ENCODE measurements at places on chromosomes 4 and X. TPM values are rescaled to one million over a fixed set of nuclear protein-coding genes. Genes with fewer than 3 reads are reported as not detected.

- no peaks in the 10 kb centered on the region for H3K4me1 ChIP-seq
- no peak overlapping the region for H3K4me3 ChIP-seq
- no peak for DNase-seq
- H3K27me3 ChIP-seq = no peaks in the 10 kb centered on the region
- no peaks in the 10 kb centered on the region for H3K36me3 ChIP-seq
These were observed 107.6 kb upstream of the BMP3 start for GRCh38 chr4:80922941-80923340.

PHKA1 gene
- total RNA-seq = 3.9 TPM

- DNase-seq = no peak
- H3K4me1 ChIP-seq = no peaks in the 10 kb centered on the region
- H3K4me3 ChIP-seq = no peak overlapping the region
- no peaks in the 10 kb centered on the region for H3K36me3 ChIP-seq
- no peak overlapping the region for H3K27ac ChIP-seq
These were observed 3.5 kb downstream of the PCSK1N start for GRCh38 chrX:48831909-48832291.

HTR2C gene
- total RNA-seq = not detected

DNA sequence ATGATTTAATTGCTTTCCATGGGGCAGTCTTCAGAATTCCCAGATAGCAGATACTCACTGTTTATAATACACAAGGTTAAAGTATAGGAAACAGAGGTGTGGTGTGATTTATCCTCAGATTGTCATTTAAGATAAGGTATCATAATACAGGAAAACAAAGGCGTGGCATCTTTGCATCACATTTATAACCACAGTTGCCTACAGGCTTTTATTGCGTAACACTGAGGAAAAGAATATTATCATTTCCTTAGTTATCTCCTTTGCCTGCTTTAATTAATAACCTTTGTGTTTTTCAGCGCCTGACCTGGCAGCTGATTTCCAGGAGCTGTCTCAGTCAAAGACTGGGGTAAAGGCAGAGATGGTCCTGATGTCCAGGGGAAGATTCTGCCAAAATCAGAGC, 68.8 kb downstream of the SSX7 start:
- H3K36me3 ChIP-seq = no peaks in the 10 kb centered on the region
- no peak overlapping the region for H3K4me3 ChIP-seq
- H3K4me1 ChIP-seq = no peaks in the 10 kb centered on the region

CXorf49 gene
- not detected for total RNA-seq

GRCh38 chr4:141860974-141861373, 224.6 kb downstream of the IL15 start:
- H3K4me1 ChIP-seq = no peaks in the 10 kb centered on the region
- no peaks in the 10 kb centered on the region for H3K27me3 ChIP-seq
- no peak for DNase-seq
- no peaks in the 10 kb centered on the region for H3K36me3 ChIP-seq
- H3K27ac ChIP-seq = no peak overlapping the region
- H3K4me3 ChIP-seq = no peak overlapping the region

DNA sequence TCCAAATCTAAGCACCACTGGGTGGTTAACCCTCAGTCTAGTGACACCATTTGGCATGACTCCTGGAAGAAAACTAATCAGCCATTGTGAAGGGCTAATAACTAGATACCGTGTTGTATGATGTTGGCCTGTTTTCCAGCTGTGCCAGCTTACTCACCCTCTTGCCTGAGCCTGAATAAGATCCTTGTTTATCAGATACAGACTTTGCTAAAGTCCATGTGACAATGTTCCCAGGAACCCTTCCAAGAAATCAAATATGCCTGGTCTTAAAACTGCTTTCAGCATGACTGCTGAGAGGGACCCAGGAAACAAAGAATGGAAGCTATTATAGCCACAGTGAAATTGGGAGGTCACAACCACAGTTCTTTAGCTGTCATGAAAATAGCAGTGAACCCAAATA, 640.8 kb upstream of the INTU start:
- no peaks in the 10 kb centered on the region for H3K4me1 ChIP-seq
- no peaks in the 10 kb centered on the region for H3K27me3 ChIP-seq
- H3K36me3 ChIP-seq = no peaks in the 10 kb centered on the region

GRCh38 chrX:73765776-73766430, 202.9 kb downstream of the CHIC1 start:
- no peak overlapping the region for H3K4me3 ChIP-seq
- no peaks in the 10 kb centered on the region for H3K36me3 ChIP-seq
- no peaks in the 10 kb centered on the region for H3K4me1 ChIP-seq
- H3K27ac ChIP-seq = no peak overlapping the region
- no peaks in the 10 kb centered on the region for H3K27me3 ChIP-seq

DNA sequence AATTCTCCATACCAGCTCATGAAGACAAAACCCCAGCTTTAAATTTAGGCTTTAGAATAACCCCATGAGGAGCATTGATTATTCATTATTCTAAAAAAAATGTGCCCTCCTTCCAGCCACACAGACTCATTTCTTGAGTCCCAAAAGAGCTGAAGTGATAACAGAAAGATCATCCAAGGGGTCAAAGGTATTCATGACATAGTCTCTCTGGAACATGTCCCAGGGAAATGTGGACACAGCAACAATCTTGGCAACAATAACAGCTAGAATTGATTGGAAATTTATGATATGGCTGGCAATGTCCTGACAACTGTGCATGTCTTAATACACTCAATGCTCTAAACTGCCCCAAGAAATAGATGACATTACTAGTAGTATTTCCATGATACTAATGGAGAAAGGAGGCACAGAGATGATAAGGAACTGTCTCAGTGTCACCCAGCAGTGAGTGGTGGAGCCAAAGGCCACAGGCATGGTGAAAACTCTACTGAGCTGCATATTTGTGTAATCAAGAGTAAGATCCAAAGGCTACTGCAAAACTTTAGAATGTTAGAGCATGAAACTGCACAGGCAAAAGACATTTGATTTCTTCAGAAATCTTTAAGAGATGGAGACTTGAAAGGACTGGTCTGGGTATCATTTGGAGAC, 37.3 kb upstream of the XAGE1B start:
- no peaks in the 10 kb centered on the region for H3K27me3 ChIP-seq
- DNase-seq = no peak
- no peak overlapping the region for H3K4me3 ChIP-seq
- H3K27ac ChIP-seq = no peak overlapping the region

DNA sequence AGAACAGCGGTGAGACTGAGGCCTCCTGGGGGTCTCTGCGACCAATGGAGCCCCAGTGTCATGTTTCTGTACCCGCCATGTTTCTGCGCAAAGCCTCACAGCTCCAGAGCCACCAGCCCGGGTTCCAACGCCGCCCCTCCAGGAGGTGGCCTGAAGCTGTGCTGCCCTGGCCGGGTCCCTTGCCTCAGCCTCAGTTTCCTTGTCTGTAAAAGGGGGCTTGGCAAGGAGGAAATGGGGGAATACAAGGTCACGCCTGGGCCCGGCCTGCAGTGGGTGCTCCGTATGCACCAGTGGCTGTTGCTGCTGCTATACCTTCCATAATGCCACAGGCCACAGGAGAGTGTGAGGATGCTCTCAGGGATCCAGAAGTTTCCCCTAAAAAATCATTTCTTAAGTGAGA, 229.5 kb downstream of the AFAP1 start:
- no peaks in the 10 kb centered on the region for H3K36me3 ChIP-seq
- DNase-seq = no peak
- no peaks in the 10 kb centered on the region for H3K27me3 ChIP-seq
- H3K27ac ChIP-seq = no peak overlapping the region
- H3K4me1 ChIP-seq = no peaks in the 10 kb centered on the region
- no peak overlapping the region for H3K4me3 ChIP-seq

- no peaks in the 10 kb centered on the region for H3K4me1 ChIP-seq
- H3K27ac ChIP-seq = no peak overlapping the region
- H3K4me3 ChIP-seq = no peak overlapping the region
These were observed 155.1 kb downstream of the MID1 start for GRCh38 chrX:10465254-10465653.

GRCh38 chr4:48832571-48832970, 1.7 kb downstream of the OCIAD1 start:
- peaks cover 14% of the 10 kb centered on the region for H3K4me1 ChIP-seq
- no peak overlapping the region for H3K4me3 ChIP-seq
- DNase-seq = no peak
- no peak overlapping the region for H3K27ac ChIP-seq
- H3K36me3 ChIP-seq = peaks cover 40% of the 10 kb centered on the region
- no peaks in the 10 kb centered on the region for H3K27me3 ChIP-seq

ETDB gene
- not detected for total RNA-seq

CSN1S1 gene
- not detected for total RNA-seq

NPY1R gene
- 1.9 TPM for total RNA-seq

DNA sequence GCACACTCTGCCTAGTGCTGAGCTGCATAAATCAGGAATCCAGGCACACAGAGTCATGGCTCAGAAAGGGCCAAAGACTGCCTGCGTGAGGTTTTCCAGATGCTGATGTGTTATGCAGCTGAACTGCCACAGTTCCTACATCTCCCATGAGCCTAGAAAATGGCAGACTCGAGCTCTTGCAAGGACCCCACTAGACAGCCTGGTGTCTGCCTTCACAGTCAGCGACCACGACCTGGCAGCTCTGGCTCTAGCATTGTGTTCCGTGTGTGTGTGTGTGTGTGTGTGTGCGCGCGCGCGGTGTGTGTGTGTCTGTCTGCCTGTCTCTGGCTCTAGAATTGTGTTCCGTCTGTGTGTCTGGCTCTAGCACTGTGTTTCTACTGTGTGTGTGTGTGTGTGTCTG, 203.6 kb upstream of the AGTR2 start:
- H3K27me3 ChIP-seq = no peaks in the 10 kb centered on the region
- no peaks in the 10 kb centered on the region for H3K4me1 ChIP-seq
- H3K27ac ChIP-seq = no peak overlapping the region
- H3K4me3 ChIP-seq = no peak overlapping the region
- no peaks in the 10 kb centered on the region for H3K36me3 ChIP-seq

DNA sequence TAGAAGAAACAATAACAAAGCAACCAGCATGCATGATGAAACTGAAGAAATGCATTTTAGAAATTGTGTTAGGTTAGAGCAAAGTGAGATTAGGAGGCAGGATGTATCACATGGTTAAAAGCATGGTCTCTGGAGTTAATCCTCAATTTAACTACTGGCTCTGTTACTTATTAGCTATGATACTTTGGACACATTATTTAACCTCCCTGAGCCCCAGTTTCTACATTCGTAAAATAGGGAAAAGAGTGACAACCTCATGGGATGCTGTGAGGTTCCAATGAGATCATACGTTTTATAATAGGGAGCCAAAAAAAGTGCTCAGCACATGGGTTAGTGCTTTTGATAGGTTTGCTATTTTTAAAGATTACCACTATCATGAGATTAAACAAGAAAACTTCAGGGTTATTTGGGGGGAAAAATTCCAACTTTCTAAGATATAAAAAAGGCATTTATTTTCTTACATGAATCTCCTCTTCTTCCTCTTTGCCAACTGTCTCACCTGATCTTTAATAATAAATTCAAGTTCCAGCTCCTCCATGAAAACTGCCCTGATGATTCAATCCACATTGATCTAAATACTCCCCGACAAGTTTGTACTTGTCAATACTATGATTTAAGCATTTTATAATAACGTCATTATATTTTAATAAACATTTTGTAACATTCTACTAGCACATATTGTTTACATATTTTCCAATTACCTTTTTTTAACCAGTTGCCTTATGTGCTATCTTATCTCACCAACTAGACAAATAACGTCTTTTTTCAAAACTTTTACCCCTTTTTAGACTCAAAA, 4.6 kb downstream of the SEC31A start:
- no peak overlapping the region for H3K27ac ChIP-seq
- peaks cover 50% of the 10 kb centered on the region for H3K4me1 ChIP-seq

- H3K27me3 ChIP-seq = no peaks in the 10 kb centered on the region
- H3K4me1 ChIP-seq = no peaks in the 10 kb centered on the region
- H3K27ac ChIP-seq = no peak overlapping the region
- H3K4me3 ChIP-seq = no peak overlapping the region
- DNase-seq = no peak
These were observed 143.6 kb downstream of the COX7B2 start for GRCh38 chr4:46765465-46765864.

CD38 gene
- 8.5 TPM for total RNA-seq

AR gene
- 5.0 TPM for total RNA-seq

DNA sequence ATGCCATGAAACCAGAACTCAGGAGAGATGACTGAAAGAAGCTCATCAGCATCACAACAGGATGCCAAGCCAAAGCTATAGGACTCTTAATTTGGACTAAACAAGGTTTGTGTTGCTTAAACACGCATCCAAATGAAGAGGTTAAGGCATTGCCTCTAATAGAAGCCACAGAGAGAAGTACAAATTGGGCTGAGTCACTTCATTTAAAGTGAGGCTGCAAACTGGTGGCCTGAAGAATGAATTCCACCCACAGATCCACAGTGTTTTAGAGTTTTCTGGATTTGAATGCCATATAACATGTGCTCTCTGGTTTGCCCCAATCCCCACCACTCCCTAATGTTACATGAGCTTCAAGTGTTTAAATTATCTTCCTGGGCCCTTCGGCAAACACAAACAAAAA, 103.5 kb downstream of the FIP1L1 start:
- no peaks in the 10 kb centered on the region for H3K4me1 ChIP-seq
- DNase-seq = no peak
- H3K36me3 ChIP-seq = no peaks in the 10 kb centered on the region
- H3K27me3 ChIP-seq = no peaks in the 10 kb centered on the region
- H3K27ac ChIP-seq = no peak overlapping the region

- no peak overlapping the region for H3K4me3 ChIP-seq
- no peaks in the 10 kb centered on the region for H3K27me3 ChIP-seq
- no peak for DNase-seq
- no peak overlapping the region for H3K27ac ChIP-seq
- H3K4me1 ChIP-seq = peaks cover 12% of the 10 kb centered on the region
These were observed 53.0 kb downstream of the COQ2 start for GRCh38 chr4:83231620-83232076.

- H3K36me3 ChIP-seq = no peaks in the 10 kb centered on the region
- no peaks in the 10 kb centered on the region for H3K4me1 ChIP-seq
- no peaks in the 10 kb centered on the region for H3K27me3 ChIP-seq
- no peak overlapping the region for H3K27ac ChIP-seq
These were observed 261.3 kb upstream of the RASGEF1B start for GRCh38 chr4:81732980-81733379.

FAM47A gene
- not detected for total RNA-seq

GRCh38 chrX:119617517-119618164, 11.4 kb upstream of the NKRF start:
- no peak overlapping the region for H3K4me3 ChIP-seq
- H3K27me3 ChIP-seq = no peaks in the 10 kb centered on the region
- no peaks in the 10 kb centered on the region for H3K36me3 ChIP-seq
- no peak for DNase-seq
- peaks cover 5% of the 10 kb centered on the region for H3K4me1 ChIP-seq

- no peaks in the 10 kb centered on the region for H3K36me3 ChIP-seq
- DNase-seq = no peak
- no peak overlapping the region for H3K27ac ChIP-seq
- no peaks in the 10 kb centered on the region for H3K4me1 ChIP-seq
- H3K4me3 ChIP-seq = no peak overlapping the region
These were observed 277.1 kb downstream of the ADGRA3 start for GRCh38 chr4:22238742-22239141.

DNA sequence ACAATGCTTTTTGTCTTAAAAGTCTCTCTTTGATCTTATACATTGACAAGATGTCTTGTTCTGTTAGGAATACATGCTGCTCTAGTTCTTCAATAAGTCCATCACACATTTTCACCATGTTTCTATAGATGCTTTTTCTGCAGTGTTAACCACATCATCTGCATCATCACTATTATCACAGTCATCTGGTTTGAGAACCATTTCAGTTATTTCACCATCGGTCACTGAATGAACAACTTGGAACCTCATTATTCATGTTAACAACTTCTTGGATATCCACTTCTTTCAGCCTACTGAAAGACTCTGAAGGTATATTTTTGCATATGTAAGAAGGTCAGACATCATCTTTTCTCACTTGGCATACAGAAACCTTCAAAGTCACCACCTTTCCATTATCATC, 975.2 kb downstream of the STIM2 start:
- H3K4me3 ChIP-seq = no peak overlapping the region
- H3K27me3 ChIP-seq = no peaks in the 10 kb centered on the region
- no peaks in the 10 kb centered on the region for H3K4me1 ChIP-seq
- H3K27ac ChIP-seq = no peak overlapping the region
